Keratinocyte (primary cell): ENCODE measurements at places on chromosomes 2 and 18.

DNA sequence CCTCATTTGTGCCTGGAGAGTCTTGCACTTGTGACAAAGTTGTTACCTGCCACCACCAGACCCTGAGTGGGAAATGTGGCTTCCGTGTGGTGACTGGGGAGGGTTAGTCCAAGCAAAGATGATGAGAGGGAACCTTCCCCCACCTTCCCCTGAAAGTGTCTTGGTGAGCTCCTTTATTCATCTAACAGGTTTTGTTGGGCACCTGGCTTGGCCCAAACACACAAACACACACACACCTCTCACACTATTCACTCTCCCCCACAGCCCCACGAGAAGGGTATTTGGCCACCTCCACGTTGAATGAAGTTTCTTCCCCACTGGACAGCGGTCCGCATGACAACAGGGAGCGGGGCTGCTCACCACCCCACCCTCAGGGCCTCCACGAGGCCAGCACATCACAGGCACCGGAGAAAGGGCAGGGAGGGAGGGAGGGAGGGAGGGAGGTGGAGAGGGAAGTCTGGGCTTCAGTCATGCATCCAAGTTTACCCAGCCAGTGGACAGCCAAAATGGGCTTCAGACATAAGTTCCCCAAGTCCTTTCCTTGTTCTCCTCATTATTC, 1.4 kb downstream of the CIB4 start:
- DNase-seq: no peak

DNA sequence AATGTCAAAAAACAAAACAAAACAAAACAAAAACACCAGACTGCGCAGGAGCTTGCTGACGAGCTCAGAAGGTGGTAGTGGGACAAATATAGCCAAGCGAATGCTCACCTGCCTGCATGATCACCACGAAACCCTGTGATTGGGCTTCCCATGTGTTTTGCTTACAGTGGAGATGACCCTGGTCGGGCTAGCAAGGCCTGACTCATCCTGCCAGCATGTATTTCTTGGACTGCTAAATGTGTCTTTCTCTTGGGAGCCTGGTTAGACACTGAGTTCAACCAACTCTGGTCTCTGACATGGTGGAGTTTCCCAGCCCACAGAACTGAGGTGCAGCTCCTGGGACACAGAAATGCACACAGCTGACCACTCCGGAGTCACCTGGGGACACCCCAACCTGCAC, 30.7 kb upstream of the DUSP2 start:
- no peak for DNase-seq

- no peak for DNase-seq
Measured at GRCh38 chr2:23954325-23955014, 14.2 kb downstream of the UBXN2A start.

GRCh38 chr2:143603035-143603655, 473.9 kb downstream of the ARHGAP15 start:
- DNase-seq: no peak

- no peak for DNase-seq
Measured at GRCh38 chr2:20273042-20273441, 48.1 kb upstream of the SDC1 start.
